LHCN-M2 (cell line): ENCODE measurements at places on chromosomes 6 and 20. TPM values are rescaled to one million over a fixed set of nuclear protein-coding genes. Genes with fewer than 3 reads are reported as not detected.

The MYMX gene
- 10.6 and 38.0 TPM in 2 replicates for total RNA-seq

The GLP1R gene
- not detected in 2 replicates for total RNA-seq

The MLN gene
- total RNA-seq: not detected in 2 replicates

The CST5 gene
- not detected in 2 replicates for total RNA-seq

The ZNF831 gene
- not detected in 2 replicates for total RNA-seq
